ENCODE measurements at places on chromosomes 16 and 17.

GRCh38 chr16:58243528-58244004, 45.7 kb upstream of the CSNK2A2 start:
- DNase-seq, result no peak

- DNase-seq, result peak; percentile 73
These were observed 18.5 kb upstream of the NAGLU start for GRCh38 chr17:42517516-42517915.

DNA sequence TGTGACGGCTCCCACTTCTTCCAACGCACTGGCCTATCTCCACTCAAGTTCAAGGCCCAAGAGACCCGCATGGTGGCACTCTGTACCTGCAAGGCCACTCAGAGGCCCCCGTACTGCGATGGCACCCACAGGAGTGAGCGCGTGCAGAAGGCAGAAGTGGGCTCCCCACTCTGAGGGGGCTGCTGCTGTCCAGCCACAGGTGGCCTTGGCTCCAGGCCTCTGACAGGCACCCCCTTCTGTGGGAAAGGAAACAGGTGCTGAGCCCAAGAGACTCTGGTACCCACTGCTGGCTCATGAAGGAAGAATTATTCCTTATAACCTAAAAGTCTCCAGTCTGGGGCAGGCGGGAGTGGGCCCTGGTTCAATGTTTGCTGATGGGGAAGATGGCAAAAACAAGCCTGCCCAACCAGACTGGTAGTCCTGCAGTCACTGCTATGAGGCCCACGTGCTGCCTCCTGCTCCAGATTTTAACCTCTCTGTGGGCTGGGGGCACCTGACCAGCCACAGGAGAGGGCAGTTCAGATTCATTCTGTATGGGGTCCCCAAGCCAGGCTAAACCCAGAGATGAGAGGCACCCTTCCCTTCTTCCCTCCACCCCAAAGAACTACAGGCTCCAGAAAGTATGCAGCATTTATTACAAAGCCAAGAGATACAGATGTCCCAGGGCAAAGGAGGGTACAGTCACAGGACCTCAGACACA, 3.3 kb downstream of the CISD3 start:
- DNase-seq, result no peak

- DNase-seq, result no peak
These were observed 139.6 kb downstream of the XYLT1 start for GRCh38 chr16:17331071-17331607.

DNA sequence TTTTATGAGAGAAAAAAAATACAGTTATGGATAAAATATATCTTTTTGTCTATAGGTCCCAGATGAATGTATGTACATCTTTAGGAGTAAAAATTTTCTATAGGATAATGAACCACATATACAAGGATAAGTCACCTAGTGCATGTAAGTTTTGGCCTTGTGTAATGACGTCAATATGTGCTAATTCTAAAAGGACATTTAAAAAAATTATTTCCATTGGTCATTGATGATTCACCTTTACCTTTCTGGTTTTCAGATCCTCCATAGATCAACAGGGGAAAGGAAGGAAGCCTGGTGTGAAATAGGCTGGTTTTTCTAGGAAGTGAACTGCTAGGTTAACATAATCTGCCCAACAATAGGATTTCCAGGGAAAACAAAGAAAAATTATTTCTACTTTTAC, 684.3 kb upstream of the SOX9 start:
- no peak for DNase-seq

- peak; percentile 68 for DNase-seq
These were observed at the start of gene ZNF821 for GRCh38 chr16:71883849-71884638. Gene ZNF821 (minus strand): TSS chr16:71884182. CDS start chr16:71879946, 4,236 bp downstream.

GRCh38 chr17:48791128-48792032, 25.6 kb downstream of the TTLL6 start:
- peak; percentile 13 for DNase-seq

DNA sequence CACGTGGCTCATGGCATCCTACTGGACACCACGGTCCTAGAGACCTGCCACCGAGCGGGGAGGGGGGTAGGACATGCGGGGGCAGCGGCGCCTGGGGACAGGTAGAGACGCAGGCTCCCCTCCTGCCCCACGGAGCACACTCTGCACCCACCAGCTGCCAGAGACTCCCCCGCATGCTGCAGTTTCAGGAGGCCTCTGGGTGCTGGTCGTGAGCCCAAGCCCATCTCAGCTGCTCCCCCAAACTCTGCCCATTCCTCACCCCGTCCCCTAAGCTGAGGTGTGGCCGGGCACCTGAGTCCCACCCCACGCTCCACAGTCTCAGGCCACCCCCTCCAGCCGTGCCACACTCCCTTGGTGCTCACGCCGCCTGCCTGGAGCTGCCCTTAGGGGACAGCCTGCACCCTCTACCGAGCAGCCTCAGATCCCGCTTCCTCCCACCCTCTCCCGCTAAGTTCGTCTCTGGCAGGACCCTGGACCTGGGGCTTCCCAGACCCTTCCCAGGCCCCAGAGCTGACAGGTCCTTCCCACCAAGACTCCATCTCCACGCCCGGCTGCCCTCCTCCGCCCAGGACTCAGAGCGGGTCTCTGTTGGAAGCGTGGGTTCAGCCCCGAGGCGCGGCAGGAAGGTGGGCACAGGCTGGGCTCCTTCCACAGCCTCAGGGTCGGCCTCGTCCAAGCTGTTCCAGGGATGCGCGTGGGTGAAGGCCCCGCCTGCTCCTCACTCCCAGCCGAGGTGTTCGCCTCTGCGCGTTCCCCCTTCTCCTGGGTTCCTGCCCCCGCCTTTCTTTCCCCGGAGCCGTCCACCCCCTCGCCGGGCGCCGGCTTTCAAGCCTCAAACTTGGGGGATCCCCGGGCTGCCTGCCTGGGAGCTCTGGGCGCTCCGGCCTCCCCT, 1.3 kb downstream of the RAB40B start:
- no peak for DNase-seq

DNA sequence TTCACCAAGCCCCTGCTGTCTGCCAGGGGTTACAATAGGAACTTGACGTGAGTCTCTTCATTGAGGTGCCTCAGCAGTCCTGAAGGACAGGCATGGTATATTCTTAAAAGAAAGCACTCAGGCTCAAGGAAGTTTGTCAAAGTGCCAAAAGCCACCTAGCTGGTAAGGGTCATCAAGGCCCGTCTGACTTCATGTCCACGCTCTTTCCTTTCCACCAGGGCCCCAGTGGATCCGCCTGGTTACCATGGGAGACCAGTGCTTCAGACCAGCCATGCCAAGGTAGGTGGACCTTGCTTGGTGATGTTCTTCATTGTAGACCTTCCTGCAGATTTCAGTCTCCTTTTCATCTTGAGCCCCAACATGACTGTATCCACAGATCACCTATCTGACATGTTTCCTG, 27.6 kb upstream of the CCL1 start:
- no peak for DNase-seq

DNA sequence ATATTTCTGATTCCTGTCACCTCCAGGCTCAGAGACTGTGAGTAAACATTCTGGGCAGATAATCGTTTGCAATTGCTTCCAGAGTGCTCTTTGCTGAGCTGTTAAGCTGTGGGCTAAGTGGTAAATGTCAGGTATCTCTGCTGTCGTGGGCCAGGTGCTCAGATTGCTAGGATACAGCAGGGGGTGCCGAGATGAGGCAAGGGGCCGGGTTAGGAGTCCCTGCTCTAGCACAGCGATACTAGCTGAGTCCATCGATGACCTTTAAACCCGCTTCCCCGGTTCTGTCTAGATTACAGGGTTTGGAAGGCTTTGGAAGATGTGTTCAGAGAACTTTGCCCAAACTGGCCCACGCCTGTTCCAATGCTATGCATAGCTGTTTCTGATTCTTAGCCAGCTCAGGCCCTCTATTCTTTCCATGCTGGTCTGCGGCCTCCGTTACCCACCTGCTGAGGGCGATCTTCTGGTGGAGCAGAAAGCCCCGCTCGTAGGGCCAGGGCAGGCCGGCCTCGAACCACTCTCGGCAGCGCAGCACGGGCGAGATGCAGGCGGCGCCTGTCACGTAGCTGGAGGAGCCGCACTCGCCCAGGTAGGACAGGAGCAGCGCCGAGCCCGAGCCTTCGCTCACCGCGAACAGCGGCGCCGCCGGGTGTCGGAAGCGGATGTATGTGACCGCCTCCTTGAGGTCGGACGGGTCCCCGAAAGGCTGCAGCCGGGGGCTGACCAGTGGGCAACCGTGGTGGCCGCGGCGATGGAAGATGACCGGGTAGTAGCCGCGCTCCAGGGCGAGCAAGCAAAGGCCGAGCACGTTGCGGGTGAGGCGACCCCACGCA, 979 bp downstream of the ABHD15 start:
- peak; percentile 65 for DNase-seq

DNA sequence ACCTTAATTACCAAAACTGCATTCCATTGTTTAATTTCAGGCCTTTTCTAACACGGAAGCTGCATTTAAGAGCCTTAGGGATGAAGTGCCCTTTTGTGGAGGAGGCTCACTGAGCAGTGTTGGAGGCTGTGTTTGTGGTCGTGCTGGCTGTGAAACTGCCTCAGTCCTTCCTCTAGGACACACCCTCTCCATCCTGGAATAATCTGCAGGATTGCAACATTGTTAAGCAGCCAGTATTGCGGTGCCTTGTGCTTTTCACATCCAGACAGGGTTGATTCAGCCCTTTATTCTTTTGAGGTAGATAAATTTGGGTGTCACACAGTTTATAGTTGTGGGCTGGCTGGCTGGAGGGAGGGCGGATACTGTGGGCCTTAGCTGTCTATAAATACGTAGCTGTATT, 141.6 kb downstream of the CDRT15L2 start:
- no peak for DNase-seq

DNA sequence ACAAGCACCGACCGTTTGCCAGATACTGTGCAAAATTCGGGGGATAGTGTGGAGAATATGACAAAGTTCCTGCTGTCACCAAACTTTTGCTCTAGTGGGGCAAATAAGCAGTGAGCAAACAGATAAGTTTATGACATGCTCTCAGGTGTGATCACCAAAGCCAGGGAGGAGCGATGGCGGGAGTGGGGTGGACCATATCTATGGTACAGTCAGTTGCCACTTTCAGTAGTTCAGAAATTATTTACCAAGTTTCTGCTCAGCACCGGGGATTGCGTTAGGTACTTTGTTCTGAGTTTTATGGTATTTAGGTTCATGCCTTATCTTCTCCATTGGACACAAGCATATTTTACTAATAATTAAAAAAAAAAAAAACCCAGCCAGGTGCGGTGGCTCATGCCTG, 11.9 kb downstream of the MSI2 start:
- no peak for DNase-seq

DNA sequence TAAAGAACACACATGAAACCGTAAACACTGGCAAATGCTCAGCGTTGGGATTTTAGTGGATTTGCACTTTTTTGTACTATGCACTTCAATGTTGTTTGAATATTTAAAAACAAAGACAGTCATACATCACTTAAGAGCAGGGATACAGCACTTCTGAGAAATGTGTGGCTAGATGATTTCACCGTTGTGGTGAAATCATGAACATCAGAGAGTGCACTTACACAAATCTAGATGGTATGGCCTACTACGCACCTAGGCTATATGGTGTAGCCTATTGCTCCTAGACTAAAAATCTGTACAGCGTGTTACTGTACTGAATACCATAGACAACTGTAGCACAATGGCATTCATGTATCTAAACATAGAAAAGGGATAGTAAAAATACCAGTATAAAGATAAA, 37.6 kb upstream of the CNEP1R1 start:
- no peak for DNase-seq

DNA sequence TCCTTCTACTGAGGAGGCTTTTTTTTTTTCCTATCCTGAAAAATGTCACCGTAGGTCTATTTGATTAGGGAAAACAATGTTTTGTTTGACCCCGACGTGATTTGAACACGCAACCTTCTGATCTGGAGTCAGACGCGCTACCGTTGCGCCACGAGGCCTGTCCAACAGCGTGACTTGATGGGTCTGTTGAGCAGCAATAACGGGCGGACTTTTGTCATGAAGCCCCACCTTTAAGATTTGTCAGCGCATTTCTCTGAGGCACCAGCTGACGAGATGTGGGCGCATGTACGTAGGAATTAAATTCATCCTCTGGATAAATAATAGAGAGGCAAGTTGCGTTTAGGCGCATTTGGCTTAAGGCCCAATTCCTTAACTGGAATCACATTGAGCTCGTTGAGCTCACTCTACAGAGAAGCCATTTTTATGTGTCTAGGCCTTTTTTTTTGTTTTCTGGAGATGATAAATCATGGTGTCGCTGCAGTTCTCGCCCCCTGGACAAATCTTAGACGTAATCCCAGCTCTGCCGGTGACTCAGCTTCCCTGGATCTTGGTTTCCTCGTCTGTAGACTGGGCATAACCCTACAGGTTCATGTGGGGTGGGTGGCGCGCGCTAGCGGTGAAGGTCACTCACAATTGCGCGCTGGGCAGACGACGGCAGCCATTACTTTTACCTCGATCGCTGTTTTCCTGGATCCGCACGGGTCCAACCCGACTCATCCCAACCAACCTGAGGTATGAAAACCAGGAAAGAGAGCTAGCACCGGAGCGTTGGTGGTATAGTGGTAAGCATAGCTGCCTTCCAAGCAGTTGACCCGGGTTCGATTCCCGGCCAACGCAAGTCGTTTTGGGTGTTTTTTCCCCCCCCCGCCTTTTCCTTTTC, 10.6 kb upstream of the AURKB start:
- DNase-seq, result peak; percentile 78

DNA sequence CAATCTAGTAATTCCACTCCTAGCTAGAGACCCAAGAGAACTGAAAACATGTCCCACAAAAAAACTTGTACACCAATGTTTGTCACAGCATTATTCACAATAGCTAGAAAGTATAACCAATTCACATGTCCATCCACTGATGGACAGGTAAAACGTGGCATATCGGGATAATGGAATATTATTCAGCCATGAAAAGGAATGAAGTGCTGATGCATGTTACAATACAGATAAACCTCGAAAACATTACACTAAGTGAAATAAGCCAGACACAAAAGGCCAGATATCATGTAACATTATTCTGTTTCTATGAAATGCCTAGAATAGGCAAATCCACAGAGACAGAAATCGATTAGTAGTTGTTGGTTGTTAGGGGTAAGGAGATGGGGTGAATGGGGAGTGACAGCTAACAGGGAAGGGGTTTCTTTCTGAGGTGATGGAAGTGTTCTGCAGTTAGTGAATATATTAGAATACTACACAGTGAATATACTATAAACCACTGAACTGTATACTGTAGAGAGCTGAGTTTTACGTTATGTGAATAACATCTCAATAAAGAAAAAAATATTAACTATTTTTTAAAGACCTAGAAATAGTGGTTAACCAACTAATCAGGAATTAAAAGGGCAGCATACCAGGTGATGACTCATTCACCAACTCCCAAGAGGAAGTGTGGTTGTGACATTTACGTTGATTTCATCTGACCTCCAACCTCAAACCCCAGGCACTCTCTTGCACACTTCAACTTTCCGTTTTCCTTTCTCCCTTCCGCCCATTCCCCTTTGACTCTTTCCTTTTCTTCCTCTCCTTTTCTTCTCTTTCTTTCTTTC, 48.6 kb downstream of the GAS7 start:
- DNase-seq, result no peak

All from activated T-helper 2 cell treated with anti-CD3 and anti-CD28 coated beads, Interferon-gamma antibody, Interleukin-2, Interleukin-4, amounts not matched to agents 10 μg/mL and 5 μg/mL and 100 μg/mL, durations not matched to agents 14 hours and 24 hours and 36 hours (primary cell).